NCI-H2081 (cell line): ENCODE measurements at places on chromosomes 5 and 9.
A peak's percentile ranks its signal among the peaks of the same experiment; 100 is the strongest.

GRCh38 chr9:80698725-80699410 is 990.5 kb downstream of the TLE1 start:
- DNase-seq: no peak

DNA sequence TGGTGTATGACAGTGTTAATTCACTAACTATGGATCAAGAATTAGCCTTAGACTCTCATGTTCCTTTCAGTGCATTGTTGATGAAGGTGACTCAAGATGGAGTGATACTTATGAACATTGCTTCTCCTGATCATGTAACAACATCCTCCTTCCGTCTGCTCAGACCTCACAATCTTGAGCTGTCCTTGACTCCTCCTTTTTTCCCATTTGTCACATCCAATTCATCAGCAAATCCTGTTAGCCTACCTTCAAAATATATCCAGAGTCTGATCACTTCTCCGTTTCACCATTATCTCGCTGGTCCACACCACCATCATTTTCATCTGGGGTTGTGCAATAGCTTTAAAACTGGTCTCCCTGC is 9.2 kb upstream of the SEMA6A start:
- no peak for DNase-seq

- DNase-seq: no peak
Observed at GRCh38 chr5:14675865-14676300, 11.4 kb downstream of the OTULIN start.

DNA sequence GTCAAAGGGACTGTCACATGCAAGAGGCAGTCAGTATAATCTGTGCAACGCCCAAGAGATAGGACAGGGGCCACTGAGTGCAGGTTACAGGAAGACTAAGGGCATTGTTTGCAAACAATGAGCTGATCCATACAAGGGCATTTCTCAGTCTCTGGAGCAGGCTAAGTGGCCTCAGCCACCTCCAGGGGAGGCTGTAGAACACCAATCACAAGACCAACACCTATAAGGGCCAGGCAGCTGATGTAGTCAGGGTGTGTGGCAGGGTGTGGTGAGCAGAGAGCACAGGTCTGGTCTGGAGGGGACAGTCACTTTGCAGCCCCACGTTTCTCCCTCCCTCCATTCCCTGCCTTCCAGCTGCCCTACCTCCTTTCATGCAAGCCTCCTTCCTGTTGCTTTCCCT is 83.2 kb upstream of the ADRA1B start:
- no peak for DNase-seq

DNA sequence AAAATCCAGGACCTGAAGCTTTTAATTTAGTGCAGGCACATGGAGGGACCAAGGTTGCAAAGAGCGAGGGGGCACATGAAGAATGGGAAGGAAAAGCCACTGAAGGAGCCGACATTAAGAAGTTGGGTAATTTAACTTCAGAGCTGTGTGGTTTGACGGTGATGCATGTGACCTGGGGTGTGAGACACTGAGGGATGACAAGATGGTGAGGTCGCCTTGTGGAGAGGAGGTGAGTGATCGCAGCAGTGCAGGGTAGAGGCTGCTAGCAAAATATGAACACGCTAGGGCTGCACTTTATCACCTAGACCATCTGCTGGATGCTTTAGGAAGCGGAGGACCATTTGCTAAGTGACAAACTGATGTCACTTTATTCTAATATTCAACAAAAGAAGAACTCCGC is 339.0 kb upstream of the KIF2A start:
- peak; percentile 53 for DNase-seq

GRCh38 chr5:180823346-180823745 is 20.7 kb upstream of the MGAT1 start:
- DNase-seq: no peak

- DNase-seq: no peak
Observed at GRCh38 chr9:135533674-135534073, 12.3 kb upstream of the OBP2A start.

DNA sequence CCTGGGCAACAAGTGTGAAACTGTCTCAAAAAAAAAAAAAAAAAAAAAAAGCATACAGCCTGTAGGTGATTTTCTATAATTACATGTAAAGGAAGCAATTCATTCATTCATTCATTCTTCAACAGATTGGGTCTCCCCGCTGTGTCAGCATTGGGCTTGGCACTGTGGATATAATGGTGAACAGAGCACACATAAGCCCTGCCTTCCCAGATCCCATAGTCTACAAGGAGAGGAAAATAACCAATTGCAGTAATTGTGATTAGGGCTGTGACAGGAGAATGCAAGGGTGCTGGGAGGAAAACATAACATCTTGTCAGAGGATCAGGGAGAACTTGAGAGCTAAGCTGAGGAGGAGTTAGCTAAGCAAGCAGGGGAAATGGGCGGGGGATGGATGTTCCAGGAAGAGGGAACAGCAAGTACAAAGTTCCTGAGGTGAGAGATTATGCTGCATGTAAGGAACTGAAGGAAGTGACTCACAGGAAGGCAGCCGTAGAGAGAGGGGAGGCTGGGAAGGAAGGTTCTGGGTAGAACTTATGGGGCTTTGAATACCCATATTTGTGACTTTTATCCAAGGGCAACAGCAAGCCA is 24.0 kb upstream of the KLF9 start:
- DNase-seq: no peak

- no peak for DNase-seq
Observed at GRCh38 chr5:122715095-122715494, 59.8 kb upstream of the SNX2 start.

- DNase-seq: no peak
Observed at GRCh38 chr5:178522361-178522760, 67.8 kb downstream of the COL23A1 start.

GRCh38 chr5:135740475-135740874 is 94.0 kb upstream of the SLC25A48 start:
- DNase-seq: no peak

- peak; percentile 87 for DNase-seq
Observed at GRCh38 chr5:125484272-125484741, 737.9 kb upstream of the ZNF608 start.

DNA sequence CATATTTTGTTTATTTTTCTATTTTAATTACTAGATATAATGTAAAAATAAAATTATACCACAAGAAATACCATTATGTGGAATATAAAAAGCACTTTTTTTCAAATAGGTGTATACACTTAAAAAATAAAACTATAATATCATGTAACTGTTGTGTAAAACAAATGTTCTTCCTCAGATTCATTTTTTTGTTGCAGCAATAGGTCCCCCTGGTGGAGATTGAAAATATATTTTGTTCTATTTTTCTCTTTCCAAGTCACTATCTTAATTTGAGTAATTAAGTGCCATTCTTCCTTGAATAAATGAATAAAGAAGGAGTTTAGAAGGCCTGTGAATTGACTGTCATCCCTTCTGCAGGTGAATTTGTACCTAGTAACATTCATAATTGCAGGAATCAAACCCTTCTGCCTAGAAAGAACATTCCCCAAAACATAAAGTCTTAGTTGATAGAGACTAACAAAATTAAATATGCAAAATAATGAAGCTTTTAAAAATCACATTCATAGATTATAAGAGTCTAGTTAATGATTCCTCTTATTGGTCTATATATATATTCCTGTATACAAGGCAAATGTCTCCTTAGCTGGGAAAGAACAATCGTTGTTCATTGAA is 23.4 kb downstream of the CETN3 start:
- DNase-seq: peak; percentile 1

DNA sequence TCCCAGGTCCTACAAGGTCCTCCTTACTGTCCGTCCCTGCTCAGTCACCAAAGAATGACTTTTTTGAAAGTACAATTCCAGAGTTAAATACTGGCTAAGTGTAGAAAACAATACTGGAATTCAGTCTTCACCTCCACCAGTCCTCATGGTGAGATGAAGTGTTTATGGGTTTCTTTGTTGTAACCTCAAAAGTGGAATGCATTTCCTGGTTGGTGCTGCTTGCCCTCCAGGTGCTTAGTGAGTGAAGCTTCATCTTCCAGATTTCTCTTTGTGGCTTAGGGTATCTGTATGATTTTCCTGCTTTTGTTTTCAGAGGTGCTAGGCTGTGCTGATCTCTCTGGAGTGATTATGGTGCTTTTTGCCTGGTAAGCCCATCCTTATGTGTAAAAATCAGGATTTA is 49.4 kb upstream of the DHFR start:
- DNase-seq: no peak

DNA sequence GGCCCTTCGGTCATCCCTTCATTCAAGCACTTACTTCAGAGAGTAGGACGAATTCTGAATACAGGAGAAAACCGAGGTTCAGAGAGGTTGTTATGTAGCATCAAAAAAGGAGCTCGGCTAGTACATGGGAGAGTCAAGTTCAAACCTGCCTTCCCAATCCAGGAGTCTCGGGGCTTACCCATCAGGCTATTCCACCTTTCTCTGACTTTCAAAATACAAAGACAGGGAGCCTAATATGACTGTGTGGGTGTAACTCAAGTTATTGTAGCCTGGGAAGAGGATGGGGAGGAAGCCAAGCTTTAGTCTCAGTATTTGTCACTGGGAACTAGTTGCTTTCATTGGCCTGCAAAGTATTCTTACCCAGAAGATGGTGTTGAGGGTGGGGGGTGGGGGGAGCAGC is 274.8 kb upstream of the PANK3 start:
- no peak for DNase-seq

DNA sequence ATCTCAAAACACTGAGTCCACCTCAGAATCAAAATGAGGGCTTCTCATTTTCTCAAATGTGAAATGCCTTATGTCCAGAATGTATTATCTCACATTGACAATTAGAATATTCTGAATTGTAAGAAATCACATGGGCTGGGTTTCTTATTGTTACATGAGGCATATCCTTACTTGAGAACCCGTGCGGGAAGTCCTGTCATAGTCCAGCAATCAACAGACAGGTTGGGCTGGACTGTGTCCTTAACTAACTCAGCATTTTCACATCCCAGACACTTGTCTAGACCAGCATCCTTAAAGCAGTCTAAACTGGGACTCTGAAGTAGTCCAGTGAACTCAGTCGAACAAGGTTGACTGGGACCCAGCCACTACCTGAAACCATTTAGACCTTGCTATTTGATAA is 267.6 kb downstream of the CETN3 start:
- DNase-seq: no peak

DNA sequence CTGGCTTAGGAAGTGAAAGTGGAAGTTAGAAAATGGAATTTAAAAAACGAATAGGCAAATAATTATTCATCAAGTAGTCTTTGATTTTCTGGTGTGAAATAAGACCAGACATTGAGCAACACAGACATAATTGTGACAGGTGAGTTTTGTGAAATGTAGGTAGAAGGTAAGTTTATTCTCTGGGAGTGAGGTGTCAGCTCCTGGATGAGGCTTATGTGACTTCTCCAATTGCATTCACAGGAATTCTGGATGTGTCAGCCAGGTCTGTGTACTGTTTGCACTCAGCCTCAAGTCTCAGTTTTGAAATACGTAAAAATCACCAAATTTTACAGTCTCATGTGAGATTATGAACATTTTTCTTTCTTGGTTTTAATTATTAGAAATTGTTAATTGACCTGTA is 537.6 kb downstream of the CETN3 start:
- no peak for DNase-seq

GRCh38 chr5:38135486-38136039 is 122.8 kb upstream of the EGFLAM start:
- no peak for DNase-seq

GRCh38 chr5:164335837-164336236 is 830.4 kb downstream of the MAT2B start:
- DNase-seq: no peak
